ENCODE measurements at places on chromosomes 5 and 9.

DNA sequence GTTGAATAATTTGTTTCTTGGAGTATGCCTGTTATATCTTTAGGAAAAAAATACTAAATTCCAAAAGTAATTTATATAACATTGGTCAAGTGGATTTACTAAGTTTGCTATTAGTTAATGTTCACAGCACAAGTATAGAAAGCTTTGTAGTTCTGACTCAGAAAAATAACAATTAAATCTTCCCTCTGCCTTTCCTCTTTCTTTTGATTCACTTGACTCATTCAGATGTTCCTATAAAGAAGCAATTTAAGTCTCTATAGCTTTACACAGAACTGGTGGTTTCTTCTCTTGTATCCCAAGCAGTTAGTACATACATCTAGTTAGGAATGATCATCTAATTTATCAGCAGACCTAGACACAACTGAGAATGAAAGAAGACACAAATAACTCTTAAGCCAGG lies 4.5 kb upstream of the CDC42SE2 start:
- DNase-seq = no peak

DNA sequence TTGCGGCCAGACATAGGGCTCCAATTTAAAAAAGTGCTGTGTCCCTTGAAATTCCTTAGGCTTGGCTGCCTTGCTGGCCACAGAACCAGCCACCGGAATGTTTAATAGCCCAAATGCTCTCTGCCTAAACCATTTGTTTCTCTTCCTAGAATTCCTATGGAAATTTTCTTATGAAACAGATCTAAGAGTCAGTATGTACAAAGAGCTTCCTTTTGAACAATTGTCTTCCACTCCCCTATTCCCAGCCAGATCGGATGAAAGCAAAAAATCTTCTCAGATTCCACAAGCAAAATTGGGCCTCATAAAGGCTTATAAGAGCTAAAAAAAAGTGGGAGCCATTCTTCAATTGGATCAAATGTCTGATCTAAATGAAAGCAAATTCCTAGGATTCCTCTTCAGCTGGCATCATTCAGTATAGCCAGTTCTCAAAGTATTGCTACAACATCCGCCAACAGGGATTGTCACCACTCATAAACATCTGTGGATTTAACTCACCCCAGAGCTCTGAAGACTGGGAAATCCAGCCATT lies 104.3 kb downstream of the CEMIP2 start:
- no peak for DNase-seq

DNA sequence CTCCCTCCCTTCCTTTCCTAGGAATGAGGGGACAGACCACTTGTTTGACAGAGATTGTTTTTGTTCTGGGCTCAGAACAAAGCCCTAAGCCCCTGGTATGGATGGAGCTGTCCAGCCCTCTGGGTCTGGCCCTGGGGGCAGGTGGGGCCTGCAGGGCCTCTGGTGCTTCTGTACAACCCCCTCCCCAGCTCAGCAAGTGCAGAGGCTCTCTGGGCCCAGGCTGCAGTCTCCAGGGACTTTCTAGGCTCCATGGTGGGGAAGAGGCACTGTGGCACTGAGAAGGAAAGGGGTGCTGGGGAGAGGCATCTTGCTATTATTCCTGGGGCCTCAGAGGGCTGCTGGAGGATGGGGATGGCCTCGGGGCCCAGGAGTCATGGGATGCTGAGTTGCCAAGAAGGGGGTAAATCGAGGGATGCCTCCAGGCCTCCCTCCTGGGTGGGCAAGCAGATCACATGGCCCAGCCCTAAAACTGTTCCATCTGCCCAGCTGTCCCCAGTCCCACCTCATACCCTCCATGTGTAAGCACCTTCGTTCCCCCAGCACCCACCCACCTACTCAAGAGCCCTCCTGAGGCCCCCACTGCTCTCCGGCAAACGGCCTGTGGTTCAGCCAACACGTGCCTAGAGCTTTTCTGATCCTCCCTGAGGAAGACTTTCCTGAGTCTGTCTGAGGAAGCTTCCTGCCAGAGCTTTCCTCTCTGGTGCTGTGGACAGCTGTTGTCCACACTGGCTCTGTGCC lies 225.7 kb downstream of the CACNA1B start:
- no peak for DNase-seq

- DNase-seq = no peak
These were observed 52.1 kb upstream of the FAM169A start for GRCh38 chr5:74918232-74918669.

DNA sequence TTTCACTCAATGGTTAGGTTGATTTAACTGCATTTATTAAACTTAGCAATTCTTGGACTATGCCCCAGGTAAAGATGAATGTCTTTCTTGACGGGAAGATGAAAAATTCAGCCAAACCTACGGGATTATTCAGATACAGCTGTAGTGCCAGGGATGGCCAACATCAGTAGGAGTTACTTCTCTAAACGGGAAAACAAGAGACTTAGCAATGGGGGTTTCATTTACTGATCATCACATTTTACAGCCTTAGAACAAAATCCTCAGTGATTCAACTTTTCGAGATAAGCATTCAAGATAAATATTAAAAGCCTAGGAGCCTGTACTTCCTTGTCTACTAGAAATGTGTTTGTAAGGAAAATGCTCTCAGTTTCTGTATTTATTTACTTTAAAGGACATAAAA lies 46.1 kb downstream of the S1PR3 start:
- no peak for DNase-seq

GRCh38 chr5:180523629-180524466 lies 29.7 kb downstream of the CNOT6 start:
- no peak for DNase-seq

GRCh38 chr5:40277161-40277906 lies 402.4 kb upstream of the PTGER4 start:
- no peak for DNase-seq

DNA sequence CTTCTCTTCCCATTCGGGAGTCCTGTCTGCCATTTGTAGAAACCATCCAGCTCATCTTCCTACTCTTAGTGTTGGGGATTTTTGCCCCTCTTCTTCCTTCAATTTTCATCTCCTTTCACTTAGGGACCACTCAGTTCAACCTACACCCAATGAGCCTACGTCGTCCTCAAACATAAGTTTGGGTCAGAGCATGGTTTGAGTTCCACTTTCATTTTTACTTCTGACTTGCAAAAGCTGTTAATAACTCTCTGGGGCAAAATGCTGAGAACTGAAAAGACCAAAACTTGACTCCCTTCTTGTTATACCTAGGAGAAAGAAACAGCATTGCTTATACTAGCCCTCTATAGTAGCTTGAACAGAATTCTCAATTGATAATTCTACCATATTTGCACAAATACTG lies 381.5 kb upstream of the MPDZ start:
- no peak for DNase-seq

- no peak for DNase-seq
These were observed 54.3 kb downstream of the TSTD2 start for GRCh38 chr9:97578846-97579245.

- DNase-seq = no peak
These were observed at the start of gene CCNI2 for GRCh38 chr5:132746954-132747615. CCNI2 (plus strand) TSS chr5:132747426; CDS start chr5:132747496, 70 bp downstream.
